CD4-positive, alpha-beta T cell treated with Interleukin-1 beta for 1 hour (primary cell): ENCODE measurements at places on chromosomes 6 and 20.

GRCh38 chr20:6180531-6180930 is 57.7 kb upstream of the FERMT1 start:
- DNase-seq: no peak

GRCh38 chr6:110398778-110399177 is 16.6 kb downstream of the DDO start:
- no peak for DNase-seq

DNA sequence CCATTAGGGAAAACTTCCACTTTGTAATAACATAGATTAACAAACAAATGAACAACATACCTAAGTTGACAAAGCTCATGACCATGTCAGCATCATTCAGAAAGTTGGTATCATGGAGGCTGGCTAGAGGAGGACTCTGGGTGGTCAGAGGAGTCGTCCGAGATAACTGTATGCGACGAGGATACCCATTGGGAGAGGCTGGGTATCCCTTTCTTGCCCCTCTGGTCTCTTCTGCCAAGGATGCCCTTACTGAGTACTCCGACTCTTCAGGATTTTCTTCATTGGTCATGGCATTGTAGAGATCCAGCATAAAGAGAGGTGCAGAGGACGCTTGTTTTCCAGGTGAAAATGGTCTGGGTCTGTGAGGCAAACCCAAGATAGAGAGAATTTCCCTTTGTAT is 1.1 kb downstream of the BMP5 start:
- no peak for DNase-seq

GRCh38 chr6:32816746-32817204 is at the start of gene HLA-DOB:
Gene HLA-DOB, minus strand, starts transcription at chr6:32817002. Its CDS starts 51 bp downstream, at chr6:32816951.
- no peak for DNase-seq

GRCh38 chr20:8932192-8933165 is 136.4 kb upstream of the PLCB4 start:
- DNase-seq: no peak

GRCh38 chr6:49519660-49520059 is 19.9 kb downstream of the GLYATL3 start:
- DNase-seq: no peak

DNA sequence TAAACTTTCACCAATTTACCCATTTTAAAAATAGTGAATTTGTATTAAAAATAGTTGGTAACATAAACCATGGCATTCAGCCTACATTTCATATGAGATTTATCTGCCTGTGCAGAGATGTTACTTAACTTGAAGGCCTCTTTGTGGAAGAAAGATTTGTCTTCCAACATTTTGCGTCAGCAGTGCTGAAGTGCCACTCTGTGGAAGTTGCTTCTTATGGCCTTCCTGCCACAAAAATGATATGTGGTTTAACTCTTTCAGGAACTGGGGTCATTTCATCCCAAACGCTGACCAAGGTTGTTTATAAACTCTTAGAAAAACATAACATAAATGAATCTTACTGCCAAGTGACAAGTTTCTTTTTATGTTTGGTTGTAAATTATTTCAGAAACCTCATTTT is 246.8 kb downstream of the ARID1B start:
- no peak for DNase-seq

DNA sequence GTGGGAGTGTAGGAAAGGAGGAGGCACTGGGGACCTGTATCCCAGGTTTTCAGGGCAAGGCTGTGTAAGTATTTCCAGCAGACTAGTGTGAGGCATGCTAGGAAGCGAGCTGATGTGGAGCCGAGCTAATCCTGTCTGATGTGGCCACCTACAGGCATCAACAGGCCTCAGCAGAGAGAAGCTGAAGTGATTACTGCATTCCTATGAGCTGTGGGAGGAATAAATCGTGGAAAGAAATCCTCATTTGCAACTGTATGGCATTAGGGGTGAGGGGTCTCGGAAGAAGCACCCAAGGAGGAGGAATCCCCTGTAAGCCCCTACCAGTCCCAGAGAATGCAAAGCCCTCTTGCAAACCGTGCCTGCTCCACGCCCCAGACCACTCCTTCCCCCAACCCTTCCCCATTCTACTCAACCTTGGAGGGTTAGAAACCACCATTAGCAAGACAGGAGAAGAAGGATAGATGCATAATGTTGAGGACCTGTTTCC is 41.6 kb downstream of the C6orf15 start:
- DNase-seq: no peak

DNA sequence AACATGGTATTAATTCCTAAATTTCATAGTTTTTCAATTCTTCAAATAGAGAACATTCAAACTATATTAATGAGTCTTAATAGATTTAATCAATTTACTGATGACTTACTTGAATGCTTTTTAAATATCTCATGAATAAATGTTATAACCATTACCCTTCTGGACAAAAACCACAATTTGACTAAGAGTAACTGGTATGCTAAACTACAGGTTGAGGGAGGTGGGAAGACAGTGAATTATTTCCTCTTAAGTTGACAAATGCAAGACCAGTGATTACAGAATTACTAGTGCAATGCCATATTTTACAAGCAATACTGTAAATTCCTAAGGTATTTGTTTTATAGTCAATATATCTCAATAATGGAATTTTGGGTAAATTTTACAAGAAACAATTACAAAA is 65.1 kb downstream of the REV3L start:
- DNase-seq: no peak

DNA sequence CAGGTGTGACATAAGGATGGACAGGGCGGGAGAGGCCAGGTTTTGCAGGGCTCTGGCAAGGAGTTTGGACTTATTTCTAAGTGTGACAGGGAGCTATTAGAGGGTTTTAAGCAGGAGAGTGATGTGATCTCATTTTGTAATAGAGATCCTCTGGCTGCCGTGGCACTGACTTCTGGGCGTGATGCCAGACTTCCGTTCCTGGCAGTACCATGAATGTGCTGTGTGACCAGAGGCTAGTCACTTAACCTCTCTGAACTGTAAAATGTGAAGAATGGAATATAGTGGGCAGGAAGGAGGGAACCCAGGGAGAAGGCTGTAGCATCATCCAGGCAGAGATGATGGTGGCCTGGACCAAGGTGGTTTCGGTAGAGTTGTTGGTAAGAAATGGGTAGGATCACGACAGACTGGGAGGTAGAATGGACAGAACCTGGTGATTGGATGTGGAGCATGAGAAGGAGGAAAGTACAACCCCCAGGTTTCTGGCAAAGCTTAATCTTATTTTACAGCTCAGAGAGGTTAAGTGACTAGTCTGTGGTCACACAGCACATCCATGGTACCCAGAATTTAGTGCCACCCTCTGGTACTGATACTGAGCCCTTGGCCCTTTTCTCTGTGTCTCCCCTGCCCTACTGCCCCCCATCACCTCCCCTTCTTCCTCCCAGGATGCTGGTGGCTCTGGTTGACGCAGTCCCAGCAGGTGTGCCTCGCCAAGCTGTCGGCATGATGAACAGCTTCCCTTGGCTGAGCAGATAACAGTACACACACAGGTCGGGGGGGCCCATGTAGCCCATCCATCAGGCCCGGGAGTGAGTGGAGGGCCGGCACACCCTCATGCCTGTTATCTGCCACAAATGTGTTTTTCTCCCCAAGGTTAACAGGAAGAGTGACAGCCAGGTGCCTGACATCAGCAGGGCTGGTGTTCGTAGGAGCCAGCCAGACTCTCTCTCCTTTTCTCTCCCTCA is 52.9 kb upstream of the CTNNBL1 start:
- DNase-seq: no peak

GRCh38 chr6:127423921-127424320 is 35.3 kb downstream of the KIAA0408 start:
- DNase-seq: no peak

DNA sequence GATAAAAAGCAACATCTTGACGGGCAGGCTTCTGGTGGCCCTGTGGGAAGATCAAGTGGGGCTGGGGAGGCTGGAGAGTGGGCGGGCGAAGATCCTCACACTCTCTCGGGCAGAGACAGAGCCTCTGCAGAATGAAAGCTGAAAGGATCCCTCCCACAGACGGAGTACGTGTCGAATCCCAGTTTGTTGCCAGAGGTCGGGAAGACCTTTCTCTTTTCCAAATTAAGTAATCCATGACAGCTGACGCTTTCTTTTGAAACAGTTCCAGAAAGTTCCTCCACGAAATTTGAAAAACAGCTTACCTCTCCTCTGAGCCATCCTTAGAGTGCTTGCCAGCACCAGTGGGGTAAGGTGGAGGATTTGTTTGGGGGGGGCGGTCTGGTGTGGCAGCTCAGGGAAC is 155.6 kb upstream of the SMLR1 start:
- DNase-seq: no peak

- no peak for DNase-seq
Observed at GRCh38 chr6:133369773-133370272, 128.7 kb downstream of the EYA4 start.

DNA sequence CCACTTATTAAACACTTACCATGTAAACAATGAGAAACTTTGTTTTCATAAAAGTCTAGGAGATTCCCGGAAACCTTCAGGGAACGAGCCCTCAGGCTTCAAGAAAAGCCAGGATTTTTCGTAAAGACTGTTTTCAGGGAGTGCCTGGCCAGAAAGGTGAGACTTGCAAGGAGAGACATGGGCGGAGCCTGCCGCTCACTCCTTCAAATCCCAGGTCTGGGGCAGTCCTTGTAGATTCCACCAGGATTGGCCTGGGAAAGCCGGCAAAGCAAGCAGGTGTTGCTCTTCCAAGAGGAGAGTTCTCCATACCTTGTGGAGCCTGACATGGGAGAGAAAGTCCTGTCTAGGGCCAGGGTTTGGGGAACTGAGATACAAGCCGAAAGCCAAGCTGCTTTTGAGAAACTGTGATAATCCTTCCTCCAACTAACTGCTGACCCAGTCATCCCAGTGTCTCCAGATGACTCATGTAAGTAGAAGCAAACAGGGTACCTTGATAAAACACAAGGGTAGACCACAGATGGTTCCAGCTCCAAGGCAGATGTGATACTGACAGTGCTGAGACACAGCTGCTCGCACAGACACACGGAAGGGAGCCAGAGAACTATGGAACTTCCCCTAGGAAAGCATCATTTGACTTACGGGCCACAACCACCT is 69.4 kb upstream of the NAA20 start:
- DNase-seq: no peak

DNA sequence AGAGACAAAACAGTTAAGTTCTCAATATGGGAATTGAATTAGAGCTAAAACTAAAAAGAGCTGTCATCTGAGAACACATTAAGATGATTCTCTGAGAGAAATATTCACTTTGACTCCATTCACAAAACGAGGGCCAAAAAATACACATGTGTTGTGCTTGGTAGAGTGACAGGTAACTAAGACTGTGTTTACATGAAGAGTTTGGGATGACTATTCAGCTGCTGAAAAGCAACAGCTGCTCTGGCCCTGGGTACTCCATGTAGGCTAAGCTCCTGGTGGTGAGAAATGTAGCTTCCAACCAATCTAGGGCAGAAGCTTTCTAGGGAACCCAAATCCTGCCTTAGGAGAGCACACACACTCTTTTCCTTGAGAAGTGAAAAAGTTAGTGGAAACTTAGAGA is 184.5 kb downstream of the COL21A1 start:
- DNase-seq: no peak

- DNase-seq: no peak
Observed at GRCh38 chr20:61576372-61576771, 324.3 kb downstream of the CDH4 start.

- no peak for DNase-seq
Observed at GRCh38 chr6:24797596-24798216, 1.0 kb downstream of the ARMH2 start.

DNA sequence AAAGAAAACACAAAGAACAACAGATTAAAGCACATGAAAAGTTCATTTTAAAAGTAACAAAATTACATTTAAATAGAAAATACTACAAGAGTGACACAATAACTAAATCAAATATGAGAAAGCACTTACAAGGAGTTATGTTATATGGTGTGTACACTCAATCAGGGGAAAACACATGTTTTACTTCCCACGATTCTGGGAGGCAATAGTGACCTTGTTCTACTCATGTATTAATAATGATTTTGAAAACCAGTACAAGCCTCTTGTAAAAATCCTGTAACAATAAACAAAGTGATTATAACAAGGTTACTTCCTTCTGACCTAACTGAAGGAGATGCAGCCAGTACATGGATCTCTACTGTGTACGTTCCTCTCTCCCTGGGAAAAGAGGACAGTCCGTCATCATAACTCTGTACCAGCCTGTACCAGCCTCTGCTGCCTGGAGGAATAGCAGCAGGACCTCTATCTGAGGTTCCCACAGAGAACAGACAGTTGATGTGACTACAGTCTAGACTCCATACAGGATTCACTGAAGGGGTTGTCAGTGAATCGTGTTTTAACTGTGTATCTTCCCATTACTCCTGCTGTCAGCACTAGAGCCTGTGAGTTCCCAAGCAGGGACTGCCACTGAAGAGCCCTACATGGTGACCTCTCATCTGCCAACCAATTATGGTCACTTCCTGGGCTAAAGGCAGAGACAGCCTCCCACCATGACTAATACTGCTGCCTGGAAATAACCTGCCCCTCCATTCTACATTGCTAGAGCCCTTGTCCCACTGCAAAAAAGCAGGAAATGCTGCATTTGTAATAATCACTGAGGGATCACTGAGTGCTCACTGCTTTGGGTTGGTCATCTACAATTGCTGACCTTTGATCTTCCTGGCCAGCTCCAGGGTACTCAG is 149.7 kb downstream of the KIF16B start:
- no peak for DNase-seq

DNA sequence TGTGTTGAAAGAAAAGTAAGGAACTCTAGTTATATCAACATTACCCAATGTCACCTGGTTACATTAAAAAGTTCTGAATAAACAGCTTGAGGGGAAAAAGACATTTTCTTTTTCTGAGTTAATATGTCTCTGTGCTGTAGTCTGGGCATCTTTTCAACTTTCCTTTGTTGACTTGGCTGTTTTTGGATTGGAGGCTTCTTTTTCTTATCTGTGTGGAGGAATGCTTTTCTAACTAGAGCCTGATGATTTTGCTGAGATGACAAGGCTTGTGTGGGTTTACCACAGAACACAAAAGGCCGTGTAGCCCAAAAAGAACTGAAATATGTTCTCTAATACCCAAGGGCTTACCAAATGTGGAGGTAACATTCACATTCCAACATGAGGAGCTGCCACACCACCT is 161.8 kb downstream of the KCNQ5 start:
- no peak for DNase-seq

- DNase-seq: no peak
Observed at GRCh38 chr6:116118608-116119007, 7.3 kb downstream of the COL10A1 start.

GRCh38 chr6:126300126-126300525 is 39.8 kb upstream of the CENPW start:
- DNase-seq: no peak

DNA sequence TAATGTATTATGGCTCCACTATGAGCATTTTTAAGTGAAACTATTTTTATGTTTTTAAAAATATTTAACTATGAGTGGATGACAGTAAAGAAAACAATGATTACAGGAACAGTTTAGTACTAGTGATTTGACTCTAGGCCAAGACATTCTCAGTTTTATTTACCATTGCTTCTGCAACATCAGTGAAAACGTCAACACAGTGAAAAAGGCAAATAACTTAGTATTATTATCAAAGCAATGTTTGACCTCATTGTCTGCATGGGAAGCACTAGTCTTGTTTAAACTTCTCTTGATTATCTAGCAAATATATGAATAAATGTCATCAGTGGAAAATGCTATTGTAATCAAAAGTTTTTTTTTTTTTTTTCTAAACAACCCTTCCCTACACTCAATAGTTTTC is 165.0 kb downstream of the HTR1B start:
- DNase-seq: no peak

GRCh38 chr6:105607636-105608621 is 205.0 kb upstream of the PREP start:
- DNase-seq: no peak

GRCh38 chr20:47586649-47587294 is 85.1 kb downstream of the NCOA3 start:
- no peak for DNase-seq
